Dermis blood vessel endothelial cell (primary cell): ENCODE measurements at places on chromosomes 3 and 15. TPM values are rescaled to one million over a fixed set of nuclear protein-coding genes. Genes with fewer than 3 reads are reported as not detected.

The LPP gene
- total RNA-seq, result 45.8 and 57.7 TPM in 2 replicates

GRCh38 chr15:101105059-101105891, 146.6 kb downstream of the CHSY1 start:
- DNase-seq, result no peak

GRCh38 chr3:182626484-182627467, 166.5 kb upstream of the ATP11B start:
- no peak for DNase-seq

- DNase-seq, result peak; percentile 84
These were observed 134.4 kb downstream of the TMCO5A start for GRCh38 chr15:38068626-38069391.

GRCh38 chr15:66700412-66700801, 1.6 kb upstream of the SMAD6 start:
- no peak for DNase-seq

DNA sequence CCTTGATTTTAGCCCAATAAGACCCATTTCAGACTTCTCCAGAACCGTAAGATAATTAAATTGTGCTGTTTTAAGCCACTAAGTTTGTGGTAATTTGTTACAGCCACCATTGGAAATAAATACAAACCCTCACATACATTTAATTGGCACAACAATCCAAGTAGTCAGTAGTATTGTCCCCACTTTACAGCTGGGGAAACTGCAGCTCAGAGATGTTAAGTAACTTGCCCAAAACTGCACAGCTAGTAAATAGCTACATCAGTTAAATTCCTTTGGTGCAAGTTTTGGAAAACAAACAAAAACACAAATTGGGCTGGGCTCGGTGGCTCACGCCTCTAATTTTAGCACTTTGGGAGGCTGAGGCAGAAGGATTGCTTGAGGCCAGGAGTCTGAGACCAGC, 13.3 kb upstream of the IREB2 start:
- no peak for DNase-seq

GRCh38 chr15:65930134-65930533, 60.8 kb downstream of the RAB11A start:
- DNase-seq, result no peak
